ENCODE measurements at places on chromosomes 13 and 19.

DNA sequence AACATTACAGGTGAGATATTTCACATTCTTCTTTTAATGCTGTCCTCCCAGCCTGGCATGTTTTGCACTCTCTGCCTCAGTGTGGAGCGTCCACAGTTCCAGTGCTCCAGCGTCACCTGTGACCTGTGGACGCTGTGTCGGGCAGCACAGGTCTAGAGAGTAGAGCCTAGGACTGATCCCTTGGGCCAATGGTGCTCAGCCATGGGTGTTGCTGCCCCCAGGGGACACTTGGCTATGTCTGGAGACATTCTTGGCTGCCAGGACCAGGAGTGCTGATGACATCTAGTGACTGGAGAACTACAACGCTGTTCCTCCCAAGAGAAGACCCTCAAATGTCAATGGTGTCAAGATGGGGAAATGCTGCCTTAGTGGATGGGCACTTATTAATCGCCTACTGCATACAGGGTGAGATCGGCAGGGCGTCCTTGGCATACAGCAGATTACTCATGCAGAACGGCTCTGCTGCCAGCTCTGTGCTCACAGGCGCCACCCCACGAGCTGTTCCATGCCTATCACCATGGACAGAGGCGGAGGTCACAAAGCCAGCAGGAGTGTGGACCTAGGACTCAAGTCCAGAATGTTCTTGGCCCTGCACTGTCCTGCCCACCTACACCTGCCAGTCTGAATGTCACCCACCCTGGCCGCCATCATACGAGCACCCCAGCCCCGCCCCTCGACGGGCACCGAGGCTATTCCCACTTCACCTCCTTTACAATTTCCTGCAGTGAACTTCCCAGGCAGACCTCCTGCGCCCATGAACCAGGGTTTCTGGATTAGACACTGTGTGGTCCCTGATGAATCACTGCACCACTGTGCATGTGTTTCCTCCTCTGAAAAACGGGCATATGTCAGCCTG, 13.9 kb upstream of the MADCAM1 start:
- peak; percentile 29 for DNase-seq

DNA sequence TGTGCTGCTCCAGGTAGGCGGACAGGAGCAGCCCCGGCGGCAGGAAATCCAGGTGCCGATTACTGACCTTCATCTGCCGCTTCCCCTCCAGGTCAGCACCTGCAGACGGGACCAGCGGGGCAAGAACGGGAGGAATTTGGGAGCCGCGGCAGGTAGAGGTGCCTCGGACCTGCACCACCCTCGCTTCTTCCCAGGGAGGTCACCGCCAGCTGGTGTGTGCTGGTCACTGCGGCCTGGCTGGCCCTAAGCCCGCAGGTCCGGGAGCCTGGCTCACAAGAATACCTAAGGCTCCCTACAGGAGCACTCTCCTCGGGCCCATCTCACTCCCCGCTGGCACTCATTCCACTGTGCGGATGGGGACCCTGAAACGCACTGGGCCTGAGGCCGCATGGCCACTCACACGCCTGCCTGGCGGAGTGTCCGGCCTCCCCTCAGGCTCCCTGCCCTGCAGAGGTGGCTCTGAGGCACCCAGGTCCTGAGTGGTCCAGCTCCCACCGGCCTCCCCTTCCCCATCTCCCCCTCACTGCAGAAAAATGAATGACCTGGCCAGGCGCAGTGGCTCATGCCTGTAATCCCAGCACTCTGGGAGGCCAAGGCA, 4.3 kb downstream of the RNU6-9 start:
- no peak for DNase-seq

DNA sequence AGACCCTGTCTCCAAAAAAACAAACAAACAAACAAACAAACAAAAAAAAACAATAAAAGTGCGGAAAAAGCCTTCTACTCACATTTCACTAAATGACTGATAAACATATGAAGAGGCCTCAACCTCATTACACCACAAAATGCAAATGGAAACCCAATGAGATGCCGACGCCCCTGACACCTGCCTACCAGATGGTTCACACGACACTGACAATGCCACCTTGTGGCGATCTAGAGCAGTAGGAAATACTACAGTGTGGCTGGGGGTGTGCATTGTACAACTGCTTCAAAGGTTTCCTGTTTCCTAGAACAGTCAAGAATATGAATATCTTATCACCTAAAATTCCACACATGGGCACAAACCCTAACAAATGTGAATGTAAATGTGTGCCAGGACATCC, 14.0 kb downstream of the SCGB2B2 start:
- DNase-seq: peak; percentile 53

DNA sequence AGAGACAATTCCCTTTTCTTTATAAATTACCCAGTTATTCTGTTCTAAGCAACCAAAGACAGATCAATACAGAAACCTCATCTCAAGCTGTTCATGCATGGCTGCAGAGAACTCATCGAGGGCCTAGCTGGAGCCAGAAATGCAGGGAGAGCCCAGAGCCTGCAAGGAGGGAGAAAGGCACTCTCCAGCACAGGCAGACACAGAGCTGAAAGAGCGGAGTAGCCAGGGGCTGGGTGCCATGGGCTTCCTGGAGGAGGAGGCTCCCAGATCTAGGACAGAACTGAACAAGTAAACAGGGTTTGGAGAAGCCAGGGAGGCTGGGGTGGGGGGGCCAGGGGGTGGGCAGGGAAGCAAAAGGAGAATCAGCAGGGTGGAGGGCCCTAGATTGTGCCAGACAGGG, 144.2 kb upstream of the ZNF507 start:
- DNase-seq: no peak

GRCh38 chr19:50994129-50994528, 7.3 kb downstream of the KLK8 start:
- DNase-seq: no peak

- peak; percentile 5 for DNase-seq
Observed at GRCh38 chr13:59269476-59269875, 894.3 kb downstream of the DIAPH3 start.

GRCh38 chr13:30091691-30092090, 215.7 kb downstream of the KATNAL1 start:
- no peak for DNase-seq

DNA sequence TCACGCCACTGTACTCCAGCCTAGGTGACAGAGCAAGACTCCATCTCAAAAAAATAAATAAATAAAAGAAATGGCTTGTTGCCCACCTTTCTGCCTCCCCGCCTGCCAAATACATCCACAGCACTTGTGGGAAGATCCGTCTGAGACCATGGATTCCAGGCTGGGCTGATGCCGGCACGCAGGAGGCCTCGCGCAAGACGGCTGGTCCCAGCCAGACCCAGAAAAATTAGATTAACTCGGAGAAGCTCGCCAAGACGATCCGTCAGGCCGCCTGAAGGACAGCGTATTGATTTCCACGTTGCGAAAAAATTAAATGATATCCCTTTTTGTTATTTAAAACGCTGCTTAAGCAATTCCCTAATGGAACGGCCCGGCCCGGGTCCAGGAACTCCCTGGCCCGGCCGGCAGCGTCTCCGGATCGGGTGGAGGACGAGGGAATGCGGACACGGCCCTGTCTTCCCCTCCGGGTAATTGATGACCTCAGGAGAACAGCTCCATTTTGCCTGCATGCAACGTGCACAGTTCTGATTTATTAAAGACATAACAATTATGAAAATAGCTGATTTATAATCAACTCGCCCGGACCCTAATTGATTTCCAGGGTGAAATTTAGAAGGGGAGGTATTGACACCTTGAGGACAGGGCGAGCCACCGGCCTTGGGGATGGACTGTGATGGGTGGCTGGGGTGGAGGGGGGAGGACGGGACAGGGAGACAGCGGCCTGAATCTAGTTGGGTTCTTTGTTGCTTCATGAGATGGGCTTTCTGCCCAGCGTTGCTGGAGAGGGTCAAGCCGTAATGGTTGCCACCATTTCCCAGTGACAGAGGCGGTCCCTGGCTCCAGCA, 52.1 kb downstream of the ZNRF4 start:
- DNase-seq: no peak

DNA sequence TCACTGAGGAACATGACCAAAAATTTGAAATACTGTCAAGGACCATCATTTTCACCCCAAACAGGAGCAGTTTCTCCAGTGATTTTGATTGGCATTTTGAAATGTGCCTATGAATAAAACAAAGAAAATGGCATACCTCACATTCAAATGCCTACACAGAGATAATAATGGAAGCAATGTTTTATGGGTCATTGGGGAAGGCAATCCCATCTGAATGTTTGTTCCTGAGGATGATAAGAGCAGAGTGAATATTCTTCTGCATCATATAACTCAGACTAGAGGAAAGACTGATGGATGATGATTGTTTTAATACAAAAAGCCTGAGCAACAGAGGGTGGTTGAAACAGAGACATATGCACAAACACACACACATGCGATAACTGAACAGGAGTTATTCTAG, 2749.9 kb downstream of the PCDH9 start:
- DNase-seq: no peak

DNA sequence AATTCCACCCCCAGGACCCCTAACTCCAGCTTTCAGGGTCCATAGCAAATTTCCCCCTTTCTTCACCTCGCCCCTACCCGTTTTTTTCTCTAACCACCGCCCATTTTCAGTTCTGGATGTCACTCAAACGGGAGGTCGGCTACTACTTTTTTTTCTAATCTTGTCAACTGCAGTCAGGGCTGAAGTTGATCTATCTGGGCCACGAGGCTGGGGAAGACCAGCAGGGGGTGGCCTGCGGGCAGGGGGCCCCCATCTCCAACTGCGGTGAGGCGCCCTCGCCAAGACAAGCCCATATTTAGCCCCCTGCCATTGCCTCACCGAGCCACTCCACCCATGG, 748 bp downstream of the LHFPL6 start:
- no peak for DNase-seq

DNA sequence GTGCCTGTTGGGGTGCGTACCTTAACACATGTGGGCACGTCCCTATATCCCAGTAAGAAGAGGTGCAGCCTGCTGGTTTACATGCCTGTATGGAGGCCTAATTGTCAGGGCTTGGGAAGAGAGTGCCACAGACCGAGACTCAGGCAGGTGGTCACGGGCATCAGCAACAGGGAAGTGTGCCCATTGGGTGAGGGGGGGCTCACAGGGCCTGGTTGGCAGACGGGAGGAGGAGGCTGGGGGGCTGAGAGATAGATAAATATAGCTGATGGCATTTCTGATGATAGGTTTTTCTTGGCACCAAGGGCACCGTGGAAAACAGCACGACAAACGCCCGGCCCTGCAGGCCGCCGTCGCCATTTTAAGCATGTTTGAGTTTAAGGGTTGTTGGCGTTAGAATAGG, 37.6 kb downstream of the NFIX start:
- DNase-seq: no peak

- DNase-seq: no peak
Observed at GRCh38 chr19:14748601-14749000, 29.8 kb downstream of the ADGRE2 start.

DNA sequence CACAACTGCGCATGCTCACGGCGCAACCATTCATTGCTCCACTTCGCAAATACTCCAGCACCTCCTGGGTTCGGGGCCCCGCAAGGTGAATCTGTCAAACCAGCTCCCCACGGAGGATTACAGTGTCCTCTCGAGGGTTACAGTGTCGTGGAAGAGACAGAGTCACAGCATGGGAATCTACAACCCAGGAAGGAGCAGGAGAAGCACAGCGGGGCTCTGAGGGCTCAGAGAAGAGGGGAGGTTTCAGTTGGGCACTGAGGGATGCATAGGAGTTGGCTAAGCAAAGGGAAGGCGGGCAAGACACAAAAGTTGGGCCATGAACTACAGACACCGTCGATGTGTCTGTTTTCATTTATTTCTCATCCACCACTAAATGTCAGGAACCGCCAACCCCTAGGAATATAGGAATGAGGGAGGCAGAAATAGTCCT, 1.0 kb upstream of the GTF2F1 start:
- DNase-seq: no peak

- DNase-seq: no peak
Observed at GRCh38 chr13:79806821-79807220, 325.9 kb downstream of the NDFIP2 start.

DNA sequence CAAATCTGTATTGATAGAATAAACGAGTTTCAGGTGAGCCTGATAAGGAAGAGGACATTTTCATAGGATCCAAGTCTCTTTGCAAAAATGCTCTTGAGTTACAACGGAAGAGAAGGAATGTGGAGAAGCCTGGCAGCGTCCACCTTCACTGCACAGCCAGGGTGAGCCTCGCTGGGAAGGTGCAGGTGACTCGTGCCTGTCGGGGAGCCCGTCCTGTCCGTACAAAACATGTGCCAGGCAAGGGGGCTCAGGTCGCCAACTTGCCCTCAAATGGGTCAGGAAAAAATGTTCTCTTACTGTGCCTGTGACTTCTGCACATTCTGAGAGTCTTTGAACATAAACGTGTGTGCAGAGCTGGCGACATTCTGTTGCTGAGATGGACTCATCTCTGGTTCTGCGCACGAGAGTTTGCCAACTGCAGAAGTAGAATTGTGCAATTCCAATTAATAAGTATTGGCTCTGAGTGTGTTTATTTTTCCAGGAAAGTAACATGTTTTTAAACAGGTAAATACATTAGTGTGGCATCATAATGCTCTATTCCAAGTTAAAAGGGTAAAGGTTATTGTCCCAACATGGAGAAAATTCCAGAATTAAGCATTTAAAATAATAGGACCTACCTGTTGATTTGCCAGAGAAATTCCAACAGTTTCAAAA, 28.6 kb downstream of the NAXD start:
- DNase-seq: no peak

DNA sequence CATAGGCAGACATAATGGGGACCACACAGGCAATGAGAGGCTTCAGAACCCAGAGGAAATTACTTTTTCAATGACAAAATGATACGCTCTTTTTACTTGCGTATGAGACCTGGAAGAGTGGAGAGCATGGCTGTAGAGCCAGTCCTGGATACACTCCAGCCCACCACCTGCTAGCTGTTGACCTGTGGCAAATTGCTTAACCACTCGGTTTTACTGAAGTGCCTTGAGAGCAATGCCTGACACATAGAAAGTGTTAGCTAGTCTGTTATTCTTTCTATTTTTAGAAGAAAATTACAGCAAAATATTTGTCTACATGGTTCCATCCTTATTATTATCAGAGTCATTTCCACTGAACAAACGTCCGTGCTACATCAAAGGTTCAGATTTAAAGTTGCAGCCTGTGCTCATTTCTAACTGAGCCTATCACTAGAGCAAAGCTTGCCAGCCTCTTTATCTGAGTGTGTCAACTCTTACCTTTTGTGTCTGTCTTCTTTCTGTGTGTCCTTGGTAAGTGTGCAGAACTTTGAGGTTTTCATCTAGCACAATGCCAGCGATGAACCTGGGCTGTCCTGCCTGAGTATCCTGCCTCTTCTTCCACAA, 9.6 kb upstream of the GPR183 start:
- no peak for DNase-seq

DNA sequence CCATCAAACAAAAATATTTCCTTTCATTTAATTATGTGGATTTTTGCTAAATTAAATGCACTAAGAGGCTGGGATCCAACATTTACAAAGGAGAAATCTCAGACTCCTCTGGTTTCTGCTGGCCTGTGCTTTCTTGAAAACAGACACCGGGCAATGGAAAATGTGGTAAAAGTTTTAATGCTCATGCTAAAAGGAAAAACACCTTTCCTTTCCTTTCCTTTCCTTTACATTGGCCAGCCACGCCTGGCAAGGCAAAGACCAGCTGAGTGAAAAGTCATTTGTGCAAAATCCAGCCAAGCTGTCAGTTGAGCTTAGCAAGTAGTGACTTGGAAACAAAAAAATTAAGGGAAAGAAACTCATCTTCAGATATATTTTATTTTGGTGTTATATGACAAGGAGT, 240.3 kb downstream of the LACC1 start:
- DNase-seq: no peak

Measured in GM23248 (cell line).